ENCODE measurements at places on chromosomes 11 and 22.

GRCh38 chr11:12215181-12215593 is 104.8 kb downstream of the MICAL2 start:
- DNase-seq: no peak

GRCh38 chr11:100806296-100806695 is 119.2 kb downstream of the ARHGAP42 start:
- DNase-seq: no peak

GRCh38 chr11:10497371-10498021 is 42.4 kb downstream of the AMPD3 start:
- no peak for DNase-seq

- DNase-seq: no peak
These were observed 89.7 kb downstream of the MYEOV start for GRCh38 chr11:69383372-69384250.

GRCh38 chr11:75263944-75264349 is 23.4 kb downstream of the TPBGL start:
- no peak for DNase-seq

GRCh38 chr11:131841028-131841427 is 470.6 kb downstream of the NTM start:
- no peak for DNase-seq

DNA sequence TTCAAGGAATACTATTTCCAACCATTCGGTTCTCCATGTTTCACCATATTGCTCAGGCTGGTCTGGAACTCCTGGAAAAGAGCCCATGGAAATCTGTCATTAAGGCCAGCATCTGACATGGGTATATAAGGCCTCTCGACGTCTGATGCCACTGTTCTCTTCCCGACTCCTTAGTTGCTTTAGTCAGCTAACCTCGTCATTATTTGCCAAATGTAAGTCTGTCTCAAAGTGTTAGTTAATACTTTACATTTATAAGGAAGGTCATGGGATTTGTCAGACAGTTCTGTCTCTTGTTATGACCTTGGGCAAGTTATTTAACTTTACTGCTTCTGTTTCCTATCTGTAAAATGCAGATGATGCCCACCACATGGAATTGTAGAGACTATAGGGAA is 1.6 kb downstream of the MRPL48 start:
- no peak for DNase-seq

DNA sequence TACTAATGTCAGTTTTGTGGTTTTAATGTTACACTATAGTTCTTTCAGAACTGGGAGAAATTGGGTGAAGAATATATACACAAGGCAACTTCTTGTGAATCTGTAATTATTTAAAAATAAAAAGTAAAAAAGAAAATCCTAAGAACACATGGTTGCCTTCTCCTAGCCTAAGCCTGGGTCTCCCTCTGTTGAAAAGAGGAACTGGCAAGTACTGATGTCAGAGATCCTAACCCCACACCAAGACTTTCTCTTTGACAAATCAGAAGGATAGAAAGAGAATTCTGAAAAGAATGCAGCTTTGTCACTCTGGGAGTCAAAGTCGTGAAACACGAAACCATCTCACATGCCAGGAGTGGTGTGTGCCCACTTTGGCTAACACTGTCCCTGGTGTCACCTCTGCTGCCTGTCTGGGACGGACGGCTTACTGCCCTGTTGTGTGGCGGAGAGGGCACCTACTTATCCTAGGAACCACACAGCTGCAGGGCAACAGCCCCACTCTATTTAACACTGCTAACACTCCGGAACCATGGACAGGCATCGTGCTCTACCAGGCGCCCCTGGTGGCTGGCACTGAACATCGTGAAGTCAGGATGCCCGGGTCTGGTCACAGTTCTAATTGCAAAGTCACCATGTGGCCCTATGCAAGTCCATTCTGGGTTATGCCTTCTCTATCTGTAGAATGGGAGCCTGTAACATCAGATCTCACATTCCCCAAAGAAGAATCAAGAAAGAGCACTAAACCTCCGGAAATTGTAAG is 108.7 kb upstream of the CD82 start:
- DNase-seq: no peak

DNA sequence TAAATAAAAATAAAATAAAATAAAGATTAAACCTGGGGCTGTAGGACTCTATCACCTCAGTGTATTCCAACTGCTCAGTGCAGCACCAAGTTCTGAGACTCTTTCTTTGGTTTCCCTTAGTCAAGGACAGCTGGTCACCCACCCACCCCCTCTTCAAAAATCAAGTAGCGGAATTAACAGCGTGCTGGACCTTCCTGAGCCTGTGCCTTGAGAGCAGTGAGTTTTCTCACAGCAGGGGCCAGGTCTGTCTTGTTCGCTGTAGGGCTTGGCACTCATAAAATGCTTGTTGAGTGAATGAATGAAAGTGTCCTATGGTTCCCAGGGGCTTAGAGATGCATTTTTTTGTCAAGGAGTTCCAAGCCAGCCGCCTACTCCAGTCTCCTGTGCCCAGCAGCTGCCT is 2.9 kb upstream of the ALX4 start:
- no peak for DNase-seq

GRCh38 chr11:107573438-107573837 is 7.9 kb upstream of the ALKBH8 start:
- DNase-seq: no peak

DNA sequence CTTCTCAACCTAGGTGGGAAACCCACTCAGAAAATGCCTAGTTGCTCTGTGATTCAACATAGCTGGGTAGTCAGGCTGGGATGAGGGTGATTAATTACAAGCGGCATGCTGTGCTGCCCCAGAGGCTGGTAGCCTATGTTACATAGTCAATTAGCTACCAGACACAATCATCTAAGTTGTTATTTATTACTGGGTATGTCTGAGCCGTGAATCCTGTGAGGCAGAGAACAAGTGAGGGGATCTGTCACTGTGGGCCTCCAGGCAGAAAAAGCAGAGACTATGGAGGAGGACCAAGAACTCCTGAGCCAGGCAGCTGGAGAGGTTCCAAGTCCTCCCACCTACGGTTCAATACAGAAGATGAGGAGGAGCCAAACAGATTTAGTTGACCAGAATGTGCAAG is 186.6 kb upstream of the BDNF start:
- DNase-seq: no peak

- DNase-seq: no peak
These were observed 5.1 kb upstream of the APLP2 start for GRCh38 chr11:130064596-130064995.

DNA sequence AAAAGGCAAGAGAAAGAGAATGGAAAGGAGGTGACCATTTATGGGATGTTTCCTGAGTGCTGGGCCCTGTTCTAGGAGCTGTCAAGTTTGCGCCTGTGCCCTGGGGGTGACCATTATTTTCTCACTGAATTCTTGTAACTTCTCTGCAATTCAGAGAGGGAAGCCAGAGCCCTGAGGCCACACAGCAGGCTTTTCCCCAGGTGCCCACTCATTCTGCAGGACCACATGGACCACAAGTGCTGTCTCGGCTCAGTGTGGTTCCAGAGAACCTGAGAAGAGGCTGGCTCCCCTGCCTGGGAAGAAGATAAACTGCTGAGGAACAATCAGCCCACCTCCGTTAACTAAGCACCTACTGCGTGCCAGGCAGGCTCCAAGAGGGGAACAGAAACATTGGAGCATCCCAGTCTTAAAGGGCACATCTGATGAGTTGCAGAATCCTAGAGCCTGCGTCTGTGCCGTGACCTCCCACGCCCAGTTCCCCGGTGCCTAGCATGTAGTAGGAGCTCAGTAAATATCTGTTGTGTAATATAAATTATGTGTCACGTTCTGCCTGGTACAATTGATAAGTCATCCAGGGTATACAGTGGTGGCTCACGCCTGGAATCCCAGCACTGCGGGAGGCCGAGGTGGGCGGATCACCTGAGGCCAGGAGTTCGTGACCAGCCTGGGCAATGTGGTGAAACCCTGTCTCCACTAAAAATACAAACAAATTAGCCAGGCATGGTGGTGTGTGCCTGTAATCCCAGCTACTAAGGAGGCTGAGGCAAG is 31.6 kb upstream of the CRYBB3 start:
- DNase-seq: no peak

DNA sequence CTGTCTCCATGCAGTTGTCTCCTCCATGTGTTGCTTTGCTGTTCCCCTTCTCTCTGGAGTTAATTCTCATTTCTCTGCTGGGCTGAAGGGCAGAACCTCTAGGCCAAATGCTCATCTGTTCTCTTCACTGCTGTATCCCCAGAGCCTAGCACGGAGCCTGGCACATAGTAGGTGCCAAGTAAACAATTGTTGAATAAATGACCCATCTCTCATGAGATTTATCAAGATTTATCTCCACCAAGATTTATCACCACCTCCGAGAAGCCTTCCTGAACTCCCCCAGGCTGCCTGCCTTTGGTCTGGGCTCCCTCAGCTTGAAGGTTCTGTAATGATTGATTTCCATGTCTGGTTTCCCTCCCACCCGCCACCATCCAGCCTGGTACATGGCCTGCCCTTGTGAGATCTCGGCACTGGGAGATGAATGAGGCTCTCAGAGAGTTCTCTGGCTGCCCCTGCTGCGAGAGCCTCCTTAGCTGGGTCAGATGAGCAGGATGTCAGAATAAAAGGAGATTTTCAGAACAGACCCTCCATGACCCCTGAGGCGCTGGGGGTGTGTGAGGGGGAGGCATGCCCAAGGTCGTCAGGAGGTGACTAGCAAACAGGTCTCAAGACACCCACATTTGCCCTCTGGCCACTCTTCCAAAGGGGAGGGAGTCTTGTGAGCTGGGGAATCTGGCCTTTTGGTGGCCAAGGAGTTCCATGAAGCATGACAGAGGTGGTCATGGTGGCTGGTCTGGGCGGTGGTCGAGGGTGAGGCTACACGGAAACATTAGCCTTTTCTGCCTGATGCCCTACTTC is 2.4 kb upstream of the GDPD5 start:
- DNase-seq: no peak

DNA sequence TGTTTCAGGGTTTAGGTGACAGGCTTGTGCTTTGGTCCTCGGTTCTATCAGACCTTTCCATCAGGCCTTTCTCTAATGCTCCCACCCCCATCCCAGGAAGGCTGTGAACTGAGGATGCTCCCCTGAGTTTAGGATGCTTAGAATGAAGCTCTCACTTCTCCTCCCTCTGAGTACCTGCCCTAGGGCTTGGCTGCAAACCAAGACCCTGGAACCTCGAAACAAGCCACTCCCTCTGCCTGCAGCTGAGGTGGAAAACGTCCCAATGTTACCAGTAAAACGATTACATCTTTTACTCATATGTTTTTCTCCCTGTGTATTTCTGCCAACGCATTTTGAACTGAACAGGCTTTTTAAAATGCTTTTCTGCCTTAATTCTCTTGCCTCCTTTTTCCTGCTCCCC is 54.5 kb upstream of the BMAL1 start:
- no peak for DNase-seq

GRCh38 chr11:41250408-41250935 is 209.0 kb downstream of the LRRC4C start:
- no peak for DNase-seq

- no peak for DNase-seq
These were observed 481.6 kb downstream of the SOX6 start for GRCh38 chr11:15874704-15875103.

DNA sequence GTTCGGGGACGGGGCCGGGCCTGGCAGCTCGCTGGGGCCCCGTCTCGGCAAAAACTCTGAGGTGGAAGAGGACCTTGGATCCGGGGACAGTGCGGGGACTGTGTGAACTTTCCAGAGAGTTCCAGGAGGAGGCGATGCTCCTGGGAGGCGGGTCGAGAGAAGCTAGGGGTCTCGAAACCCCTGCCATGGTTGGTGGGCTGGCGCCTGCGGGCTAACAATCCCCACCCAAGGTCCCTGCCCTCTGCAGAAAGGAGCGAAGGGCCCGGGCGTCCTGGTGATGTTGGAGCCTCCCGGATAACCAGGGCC is 4.7 kb upstream of the GRK2 start:
- no peak for DNase-seq

DNA sequence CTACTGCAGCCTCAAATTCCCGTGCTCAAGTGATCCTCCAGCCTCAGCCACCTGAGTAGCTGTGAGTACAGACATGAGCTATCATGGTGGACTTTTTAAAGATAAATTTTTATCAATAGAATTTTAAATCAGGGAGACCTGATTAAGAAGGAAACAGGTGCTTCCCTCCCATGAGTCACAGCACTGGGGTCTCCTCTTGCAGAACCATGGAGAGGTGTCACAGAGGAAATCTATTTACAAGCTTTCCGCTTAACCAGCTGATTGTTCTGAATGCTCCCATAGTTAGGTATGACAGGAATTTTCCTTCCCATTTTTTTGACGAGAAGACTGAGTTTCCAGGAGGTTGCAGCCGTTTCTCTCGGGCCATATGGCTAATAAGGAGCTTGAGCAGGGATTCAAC is 516.1 kb downstream of the MIAT start:
- no peak for DNase-seq

- DNase-seq: no peak
These were observed 84.5 kb downstream of the TRAF6 start for GRCh38 chr11:36425561-36426081.

DNA sequence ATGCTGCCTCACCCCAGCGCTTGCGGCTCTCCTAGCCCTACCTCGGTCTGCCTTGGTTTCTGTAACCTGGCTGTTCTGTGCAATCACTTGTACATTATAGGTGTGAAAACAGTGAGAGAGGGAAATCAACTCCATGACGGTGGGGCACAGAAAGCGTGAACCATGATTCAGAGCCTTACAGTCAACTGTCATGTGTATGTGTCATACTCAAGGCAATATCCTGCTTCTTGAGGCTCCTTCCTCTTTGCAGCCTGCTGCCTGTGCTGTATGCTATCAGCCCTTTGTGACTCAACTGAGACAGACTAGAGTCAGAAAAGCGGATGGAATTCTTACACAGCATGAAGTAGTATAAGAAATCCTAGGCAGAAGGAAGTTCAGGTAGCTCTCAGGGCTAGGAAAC is 2.1 kb downstream of the NRIP3 start:
- no peak for DNase-seq

DNA sequence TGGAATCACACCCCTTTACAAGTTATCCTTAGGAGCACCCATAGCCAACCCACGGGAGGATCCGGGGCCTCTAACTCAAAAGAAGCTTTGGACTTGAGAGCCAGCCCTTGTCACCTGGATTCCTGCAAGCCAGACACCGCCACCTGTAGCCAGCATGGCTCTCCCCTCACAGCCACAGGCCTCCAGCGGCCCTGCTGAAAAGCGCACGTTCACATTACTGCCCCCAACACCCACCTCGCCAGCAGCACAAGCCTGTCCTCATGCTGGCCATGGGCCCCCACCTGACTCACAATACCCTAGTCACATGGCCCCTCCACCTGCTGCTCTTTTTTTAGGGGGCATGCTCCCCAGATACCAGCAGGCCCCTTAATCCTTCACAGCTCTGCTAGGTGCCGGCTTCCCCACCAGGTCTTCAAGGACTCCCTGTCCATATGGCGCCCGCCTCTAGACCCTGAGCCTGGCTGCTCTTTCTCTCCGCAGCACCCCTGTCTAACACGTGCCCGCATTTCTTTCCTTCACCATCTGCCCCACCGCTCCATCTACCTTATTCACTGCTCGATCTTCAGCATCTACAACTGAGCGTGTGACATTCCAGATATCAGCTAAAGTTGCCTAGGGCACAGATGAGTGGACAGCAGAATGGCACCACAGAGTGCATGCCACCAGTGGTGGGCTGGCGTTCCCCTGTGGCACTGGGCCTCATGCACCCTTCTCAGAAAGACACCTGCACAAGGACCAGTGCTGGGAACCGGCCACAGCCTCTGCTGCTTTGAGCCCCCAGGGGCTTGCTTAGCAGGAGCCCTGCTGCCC is 6.6 kb downstream of the CARS1 start:
- no peak for DNase-seq
